ENCODE measurements at places on chromosomes 3 and 15.

DNA sequence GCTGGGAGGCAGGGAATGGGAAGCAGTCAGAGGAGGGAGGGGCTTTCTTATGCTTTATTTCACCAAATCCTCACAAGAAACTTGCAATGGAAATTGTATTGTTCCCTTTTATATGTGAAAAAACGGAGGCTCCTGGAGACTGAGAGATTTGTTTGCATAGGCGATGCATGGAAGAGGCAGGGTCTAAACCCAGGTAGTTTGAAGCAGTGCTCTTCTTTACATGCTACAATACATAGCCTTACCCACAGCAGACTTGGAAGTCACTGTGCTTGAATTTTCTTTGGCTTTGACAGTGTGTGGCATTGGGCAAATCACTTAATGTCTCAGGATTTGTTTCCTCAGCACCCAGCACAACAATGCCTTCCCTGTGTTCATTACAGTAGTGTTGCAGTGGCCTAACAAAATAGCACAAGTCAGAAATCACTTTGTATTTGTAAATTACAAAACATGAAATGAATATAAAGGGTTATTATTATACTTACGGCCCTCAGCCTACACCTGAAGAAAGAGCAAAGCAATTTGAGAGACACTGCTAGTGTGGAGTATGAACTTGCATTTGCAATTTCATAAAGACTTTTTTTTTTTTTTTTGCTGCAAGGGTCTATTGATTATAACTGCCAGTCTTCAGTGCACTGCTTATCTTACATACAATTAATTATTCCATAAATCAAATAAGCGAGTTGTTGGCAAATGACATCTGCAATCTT is 646.4 kb upstream of the KCNMB2 start:
- no peak for DNase-seq

DNA sequence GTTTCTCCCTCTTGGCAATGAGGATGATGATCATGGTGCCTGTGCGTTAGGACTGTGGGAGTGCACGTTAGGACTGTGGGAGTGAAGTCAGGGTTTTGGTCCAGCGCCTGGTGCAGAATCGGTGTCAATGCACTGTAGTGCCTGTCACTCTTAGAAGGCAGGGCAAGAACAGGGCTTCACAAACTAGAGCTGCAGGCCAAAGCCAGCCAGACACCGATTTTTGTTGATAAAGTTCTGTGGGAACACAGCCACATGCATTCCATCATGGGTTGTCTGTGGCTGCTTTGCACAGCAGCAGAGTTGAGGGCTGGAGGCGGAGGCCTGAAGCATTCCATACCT is 32.6 kb upstream of the NR2C2 start:
- DNase-seq: no peak

DNA sequence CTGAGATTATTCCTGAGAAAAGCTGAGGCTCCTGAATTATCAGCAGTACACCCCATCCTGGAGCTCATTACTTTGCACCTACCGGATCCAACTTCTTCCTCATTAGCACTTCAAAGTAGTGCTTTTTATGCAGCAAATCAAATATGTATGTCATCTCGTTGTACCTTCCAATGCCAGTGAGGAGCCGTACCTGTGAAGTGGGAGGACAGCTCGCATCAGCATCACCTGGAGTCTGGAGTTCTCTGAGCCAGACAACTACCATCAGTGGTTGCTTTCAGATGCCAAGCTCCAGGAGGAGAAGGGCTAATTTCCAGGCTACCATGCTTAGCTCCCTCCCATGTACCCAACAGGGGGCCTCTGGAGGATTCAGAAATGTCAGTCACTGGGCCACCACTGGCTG is 32.4 kb downstream of the EIF3J start:
- DNase-seq: no peak

- no peak for DNase-seq
Observed at GRCh38 chr3:87036671-87037070, 45.7 kb upstream of the VGLL3 start.

DNA sequence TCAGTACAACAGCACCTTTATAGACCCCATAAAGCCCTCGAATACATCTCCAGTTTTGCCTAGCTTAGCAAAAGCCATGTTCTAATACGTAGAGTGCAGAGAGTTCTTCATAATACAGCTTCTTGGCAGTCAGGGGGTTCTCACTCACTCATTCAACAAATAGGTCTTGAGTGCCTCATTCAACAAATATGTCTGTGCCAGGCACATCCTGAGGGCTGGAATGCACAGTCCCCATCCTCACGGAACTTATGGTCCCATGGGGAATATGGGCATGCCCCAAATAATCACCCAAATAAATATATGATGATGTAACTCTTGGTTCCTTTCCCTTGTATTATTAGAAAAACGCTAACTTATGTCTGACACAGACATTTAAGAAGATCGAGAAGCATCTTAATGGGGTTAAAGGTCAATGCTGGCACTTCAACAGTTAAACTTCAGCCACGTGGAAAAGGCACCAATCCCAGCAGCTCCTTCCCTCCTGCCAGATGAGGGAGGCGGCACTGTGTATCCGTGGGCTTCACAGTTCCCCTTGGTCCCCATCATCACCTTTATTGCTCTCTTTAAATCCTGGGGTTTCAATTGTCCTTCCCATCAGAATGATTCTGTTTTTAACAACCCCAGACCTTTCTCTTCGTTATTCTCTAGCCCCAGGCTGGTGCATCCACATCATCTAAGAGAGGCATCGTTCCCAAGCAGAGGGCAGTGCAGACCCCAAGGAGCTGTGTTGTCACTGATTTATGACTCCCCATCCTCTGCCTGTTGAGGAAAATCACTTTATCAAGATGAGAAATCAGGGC is 18.9 kb upstream of the SEMA5B start:
- no peak for DNase-seq

DNA sequence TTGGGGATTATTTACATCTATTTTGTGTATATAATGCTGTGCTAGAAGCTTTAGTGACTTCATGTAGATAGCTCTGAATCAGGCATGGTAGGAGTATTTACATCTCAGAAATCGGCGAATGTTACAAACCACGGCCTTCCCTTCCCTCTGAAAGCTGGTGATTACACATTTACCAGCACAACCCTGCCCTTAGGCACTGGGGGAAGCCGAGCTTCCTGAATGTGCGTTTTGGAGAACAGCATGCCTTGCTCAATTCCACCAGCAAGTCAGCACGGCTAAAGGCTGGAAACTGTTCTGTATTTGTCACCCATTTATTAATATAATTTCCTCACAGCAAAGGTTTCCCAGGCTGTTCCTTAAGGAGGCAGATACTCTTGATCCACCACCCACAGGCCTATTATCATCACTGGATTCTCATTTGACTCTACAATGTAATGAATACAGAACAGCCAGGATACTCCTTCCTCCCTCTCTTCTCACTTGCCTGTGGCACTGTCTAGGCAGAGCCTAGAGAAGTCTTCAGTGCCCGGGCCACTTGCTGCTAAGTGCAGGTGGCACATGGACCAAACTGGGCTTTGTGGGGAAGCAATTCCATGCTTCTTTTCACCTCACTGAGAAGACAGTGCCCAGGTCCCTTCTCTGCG is 55.2 kb upstream of the CACNA2D3 start:
- DNase-seq: no peak

DNA sequence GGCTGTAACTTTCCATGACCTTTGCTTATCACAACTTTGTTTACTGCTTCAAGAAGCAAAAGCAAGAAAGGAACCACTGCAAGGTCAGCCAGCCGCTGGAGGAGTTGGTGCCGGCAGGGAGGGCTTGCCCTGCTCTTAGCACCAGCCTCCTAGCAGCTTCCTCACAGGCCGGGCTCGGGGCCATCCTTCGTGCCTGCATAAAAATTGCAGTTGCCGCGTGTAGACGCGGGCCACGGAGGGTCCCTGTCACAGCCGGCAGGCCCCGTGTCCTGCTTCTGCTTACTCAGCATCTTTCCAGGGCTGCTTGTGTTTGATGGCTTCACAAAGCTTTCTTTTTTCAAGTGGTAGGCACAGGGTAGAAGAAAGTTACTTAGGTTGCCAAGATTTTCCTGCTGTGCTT is 84.4 kb downstream of the PGPEP1L start:
- DNase-seq: no peak

DNA sequence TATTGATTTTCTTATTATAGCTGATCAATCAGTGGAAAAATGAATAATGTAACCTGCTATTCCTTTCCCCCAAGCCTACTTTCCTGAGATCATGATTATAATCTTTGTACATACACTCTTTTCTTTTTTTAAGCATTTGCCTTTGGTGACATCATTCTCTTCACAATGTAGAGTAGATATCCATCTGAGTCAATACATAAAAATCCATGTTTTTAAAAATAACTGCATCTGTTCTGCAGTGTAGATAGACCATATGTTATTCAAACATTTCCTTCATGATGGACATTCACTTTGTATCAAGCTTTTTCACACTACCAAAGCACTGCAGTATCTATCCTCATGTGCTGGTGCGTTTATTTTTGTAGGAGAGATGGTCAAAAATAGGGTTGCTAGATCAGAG is 211.1 kb downstream of the PTPRG start:
- DNase-seq: no peak

DNA sequence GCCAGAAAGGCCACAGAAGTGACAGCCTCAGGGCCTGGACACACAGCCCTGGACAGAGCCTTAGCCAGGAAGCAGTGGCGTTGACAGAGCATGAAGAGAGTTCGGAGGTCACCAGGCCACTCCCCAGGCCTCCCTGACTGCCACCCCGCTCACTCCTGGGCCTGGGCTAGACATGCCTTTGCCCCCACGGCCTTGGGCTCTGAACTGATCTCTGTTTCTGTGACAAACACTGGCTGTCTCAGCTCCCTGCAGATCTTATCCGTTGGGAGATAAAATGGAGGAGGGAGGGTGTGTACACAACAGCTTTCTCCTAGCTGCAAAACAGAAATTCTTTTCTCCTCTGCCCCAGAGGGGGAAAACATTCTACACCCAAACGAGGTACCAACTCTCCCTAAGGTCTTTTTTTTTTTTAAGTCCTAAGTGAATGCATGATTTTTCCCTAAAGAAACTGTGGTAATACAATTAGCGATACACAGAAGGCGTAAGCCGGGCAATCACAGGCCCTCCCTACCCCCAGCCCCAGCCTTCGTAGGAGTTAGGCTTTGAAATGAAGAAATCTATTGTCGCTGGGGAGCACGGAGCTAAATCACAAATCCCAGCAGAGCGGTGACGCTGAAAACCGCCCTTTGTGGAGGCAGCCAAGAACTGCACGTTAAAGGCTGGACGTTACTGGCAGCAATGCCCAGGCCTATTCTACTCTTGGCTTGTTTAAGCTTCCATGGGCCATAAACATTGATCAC is 45.0 kb downstream of the SRGAP3 start:
- no peak for DNase-seq

GRCh38 chr3:171350364-171350763 is 109.8 kb downstream of the TNIK start:
- DNase-seq: no peak

DNA sequence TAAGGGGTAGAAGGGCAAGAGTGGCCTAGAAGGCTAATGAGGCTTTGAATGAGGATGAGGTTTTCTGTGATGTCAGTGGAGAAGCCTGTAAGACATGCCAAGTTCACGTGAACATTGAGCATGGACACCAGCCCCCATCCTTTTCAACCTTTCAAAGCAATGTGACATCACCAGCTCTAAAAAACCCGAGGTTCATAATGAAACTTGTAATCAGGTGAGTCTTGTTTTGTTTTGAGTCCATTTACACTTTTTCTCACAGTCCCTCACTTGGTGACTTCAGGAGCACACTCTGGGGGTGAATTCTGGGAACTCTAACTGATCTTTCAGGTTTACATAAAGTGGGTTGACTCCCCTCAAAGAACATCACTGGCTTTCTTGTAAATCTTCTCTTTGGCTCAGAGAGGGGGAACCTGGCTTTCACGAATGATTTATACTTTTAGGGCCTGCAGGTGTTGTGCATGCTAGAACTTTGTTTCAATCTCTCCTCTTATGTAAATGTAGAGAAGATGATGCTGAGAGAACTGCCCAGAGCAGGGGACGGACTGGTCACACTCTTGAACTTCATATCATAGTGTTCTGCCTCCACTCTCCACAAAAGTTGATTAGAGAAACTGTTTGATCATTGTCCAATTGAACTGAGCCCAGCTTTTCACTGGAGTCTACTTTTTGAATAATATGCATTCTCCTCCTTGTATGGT is 224.7 kb upstream of the SATB1 start:
- peak; percentile 67 for DNase-seq

GRCh38 chr3:71710906-71711494 is 14.2 kb downstream of the EIF4E3 start:
- DNase-seq: no peak

DNA sequence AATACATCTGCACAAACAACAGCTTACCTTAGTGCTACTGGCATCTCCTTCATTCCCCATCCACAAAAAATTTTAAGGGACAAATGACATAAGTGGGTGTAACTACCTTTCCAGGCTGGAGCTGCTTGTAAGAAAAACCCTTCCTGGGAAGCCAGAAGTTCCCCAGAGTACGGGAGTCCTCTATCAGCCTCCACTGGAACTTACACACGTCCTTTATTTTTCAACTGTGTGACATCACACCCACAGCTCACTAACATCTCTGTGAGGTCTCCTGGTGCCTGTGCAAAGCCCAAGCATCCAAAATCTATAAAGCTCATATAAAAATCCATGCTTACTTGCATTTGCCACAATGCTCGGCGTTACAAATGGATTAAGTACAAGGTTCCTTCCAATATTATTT is 27.6 kb downstream of the LRIG1 start:
- DNase-seq: no peak

GRCh38 chr15:38085114-38085513 is 150.7 kb downstream of the TMCO5A start:
- DNase-seq: no peak

GRCh38 chr3:103077910-103078309 is 643.1 kb downstream of the ZPLD1 start:
- DNase-seq: no peak

GRCh38 chr3:2543247-2543646 is 444.6 kb downstream of the CNTN4 start:
- DNase-seq: no peak

- DNase-seq: no peak
Observed at GRCh38 chr3:179882292-179882691, 154.4 kb downstream of the PEX5L start.

DNA sequence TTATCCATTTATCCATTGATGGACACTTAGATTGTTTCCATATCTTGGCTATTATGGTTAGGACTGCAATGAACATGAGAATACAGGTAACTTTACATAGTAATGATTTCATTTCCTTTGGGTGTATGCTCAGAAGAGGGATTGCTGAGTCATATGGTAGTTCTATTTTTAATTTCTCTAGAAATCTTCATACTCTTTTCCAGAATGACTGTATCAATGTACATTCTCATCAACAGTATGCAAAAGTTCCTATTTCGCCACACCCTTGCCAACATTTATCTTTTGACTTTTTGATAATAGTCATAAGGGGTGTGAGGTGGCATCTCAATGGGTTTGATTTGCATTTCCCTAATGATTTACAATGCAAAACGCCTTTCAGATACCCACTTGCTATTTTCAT is 6.2 kb upstream of the NIPA1 start:
- no peak for DNase-seq
